ENCODE measurements at places on chromosomes 7 and 10. TPM values are rescaled to one million over a fixed set of nuclear protein-coding genes. Genes with fewer than 3 reads are reported as not detected.

The CLEC5A gene
- not detected for total RNA-seq

The AQP1 gene
- total RNA-seq: 0.48 TPM

The GTF2IRD1 gene
- total RNA-seq: 23.1 TPM

DNA sequence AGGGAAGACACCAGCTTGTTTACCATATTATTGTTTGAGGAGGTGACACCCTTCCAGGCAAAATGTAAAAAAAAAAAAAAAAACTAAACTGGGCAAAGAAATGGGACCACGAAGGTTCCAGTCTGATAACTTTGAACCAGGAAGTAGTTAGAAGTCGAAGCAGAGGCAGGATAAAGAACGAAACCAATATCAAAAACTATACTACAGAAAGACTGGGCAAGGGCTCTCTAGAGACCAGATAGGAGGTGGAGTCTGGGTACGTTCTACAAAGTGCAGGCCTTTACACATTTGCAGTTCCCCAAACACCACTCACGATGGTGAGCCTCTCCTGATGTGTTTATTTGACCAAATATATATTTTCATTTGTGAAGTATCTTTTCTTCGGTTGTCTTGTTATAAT is 125.7 kb upstream of the CDK1 start:
- H3K27me3 ChIP-seq: peaks cover 1% of the 10 kb centered on the region
- no peak for DNase-seq
- peaks cover 5% of the 10 kb centered on the region for H3K4me1 ChIP-seq
- H3K27ac ChIP-seq: no peak overlapping the region

DNA sequence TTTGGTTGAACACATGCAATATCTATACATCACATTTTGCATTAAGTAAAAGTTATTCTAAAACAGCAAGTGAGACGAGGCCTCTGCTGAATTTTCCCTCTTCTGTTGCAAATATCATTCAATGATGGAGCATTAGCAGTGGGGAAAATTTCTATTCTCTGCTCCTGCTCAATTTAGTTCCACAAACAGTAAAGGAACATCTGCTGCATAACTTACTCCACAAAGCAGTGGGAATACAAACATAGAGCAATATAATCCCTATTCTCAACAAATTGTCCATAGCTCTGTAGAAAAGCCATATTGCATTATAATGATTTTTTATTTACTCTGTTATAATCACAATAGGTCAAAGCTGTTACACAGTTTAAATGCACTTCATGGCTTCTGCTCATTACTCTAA is 5.9 kb downstream of the AGR3 start:
- DNase-seq: no peak
- 0 out of 2 replicates have a peak, but pooled peaks cover 9% of the 10 kb centered on the region for H3K36me3 ChIP-seq
- no peak overlapping the region for H3K4me3 ChIP-seq
- H3K27me3 ChIP-seq: no peaks in the 10 kb centered on the region

DNA sequence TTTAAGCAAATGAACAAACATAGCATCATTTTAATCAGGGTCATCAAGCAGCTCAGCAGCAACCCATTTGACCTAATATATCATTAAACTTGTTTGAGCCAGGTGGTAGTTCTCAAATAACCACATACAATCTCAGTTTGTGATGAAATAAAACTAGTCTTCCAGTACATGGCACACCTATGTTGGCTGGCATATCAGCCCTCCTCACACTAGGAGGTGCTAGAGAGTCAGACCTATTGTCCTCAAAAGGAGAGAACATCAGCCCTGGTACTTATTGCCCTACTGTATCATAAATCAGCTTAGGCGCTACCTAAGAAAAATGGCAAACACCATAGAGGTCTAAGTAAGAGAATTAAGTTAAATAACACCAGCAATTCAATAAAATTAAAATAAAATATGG is 81.7 kb downstream of the CABCOCO1 start:
- DNase-seq: no peak
- no peak overlapping the region for H3K4me3 ChIP-seq
- H3K27me3 ChIP-seq: no peaks in the 10 kb centered on the region

DNA sequence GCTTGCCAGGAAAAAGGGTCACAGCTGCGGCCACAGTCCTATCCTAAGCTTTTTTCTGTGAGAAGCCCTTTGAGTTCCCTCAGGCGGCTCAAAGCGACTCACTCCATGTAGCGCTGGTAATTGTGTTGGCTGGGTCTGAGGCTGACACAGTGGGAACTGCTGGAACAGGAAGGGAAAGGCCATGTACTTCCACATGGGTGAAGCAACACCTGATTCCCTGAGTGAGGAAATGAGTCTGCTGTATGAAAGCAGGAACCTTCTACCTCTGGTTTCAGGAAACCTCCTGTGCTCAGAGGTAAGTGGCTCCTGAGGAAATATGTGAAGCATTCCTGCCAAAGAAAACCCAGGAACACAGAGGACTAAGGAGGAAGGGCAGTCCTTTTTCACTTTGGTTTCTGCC is 734.6 kb upstream of the SORCS1 start:
- H3K36me3 ChIP-seq: no peaks in the 10 kb centered on the region
- no peaks in the 10 kb centered on the region for H3K4me1 ChIP-seq
- DNase-seq: no peak
- no peaks in the 10 kb centered on the region for H3K27me3 ChIP-seq
- no peak overlapping the region for H3K4me3 ChIP-seq
- no peak overlapping the region for H3K27ac ChIP-seq

- H3K4me3 ChIP-seq: no peak overlapping the region
- no peaks in the 10 kb centered on the region for H3K27me3 ChIP-seq
- no peaks in the 10 kb centered on the region for H3K4me1 ChIP-seq
- H3K36me3 ChIP-seq: no peaks in the 10 kb centered on the region
Measured at GRCh38 chr7:25926009-25926408, 226.0 kb upstream of the NFE2L3 start.

- DNase-seq: no peak
- H3K27ac ChIP-seq: peak overlapping the region; percentile 88
- H3K4me1 ChIP-seq: peaks cover 73% of the 10 kb centered on the region
- peaks cover 5% of the 10 kb centered on the region for H3K27me3 ChIP-seq
- H3K4me3 ChIP-seq: peak overlapping the region; percentile 97
- peaks cover 16% of the 10 kb centered on the region for H3K36me3 ChIP-seq
Measured at GRCh38 chr10:125154529-125154928, 5.8 kb downstream of the CTBP2 start.

DNA sequence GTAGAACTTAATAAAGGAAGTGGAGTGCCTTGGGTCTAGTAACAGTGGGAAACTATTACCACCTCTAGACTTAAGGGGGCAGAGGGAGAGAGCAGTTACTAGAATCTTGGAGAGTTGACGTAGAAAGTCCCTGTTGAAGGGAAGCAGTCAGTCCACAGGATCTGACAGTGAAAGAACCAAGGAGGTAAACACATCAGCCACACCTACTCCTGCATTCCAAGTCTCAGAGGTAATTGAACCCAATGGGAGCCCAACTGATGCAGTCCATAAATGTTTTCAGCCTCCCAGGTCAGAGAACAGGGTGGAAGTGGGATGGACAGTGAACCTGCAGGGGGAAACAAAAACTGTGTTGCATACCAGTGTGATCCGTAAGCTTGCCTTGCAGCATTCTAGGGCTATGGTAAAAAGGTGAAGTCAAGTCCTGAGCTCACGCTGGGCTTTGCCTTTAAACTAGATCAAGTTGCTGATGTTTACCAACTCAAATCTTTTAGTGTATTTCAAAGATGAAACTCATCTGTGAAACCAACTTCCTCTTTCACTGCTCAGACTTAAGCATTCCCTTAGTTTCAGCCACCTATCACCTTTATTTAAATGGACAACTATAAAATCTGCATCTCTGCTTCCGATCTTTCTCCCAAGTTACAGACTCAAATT is 57.2 kb downstream of the SLC16A12 start:
- H3K4me3 ChIP-seq: no peak overlapping the region
- H3K27me3 ChIP-seq: no peaks in the 10 kb centered on the region
- peak overlapping the region; percentile 25 for H3K27ac ChIP-seq
- DNase-seq: no peak
- H3K36me3 ChIP-seq: no peaks in the 10 kb centered on the region

DNA sequence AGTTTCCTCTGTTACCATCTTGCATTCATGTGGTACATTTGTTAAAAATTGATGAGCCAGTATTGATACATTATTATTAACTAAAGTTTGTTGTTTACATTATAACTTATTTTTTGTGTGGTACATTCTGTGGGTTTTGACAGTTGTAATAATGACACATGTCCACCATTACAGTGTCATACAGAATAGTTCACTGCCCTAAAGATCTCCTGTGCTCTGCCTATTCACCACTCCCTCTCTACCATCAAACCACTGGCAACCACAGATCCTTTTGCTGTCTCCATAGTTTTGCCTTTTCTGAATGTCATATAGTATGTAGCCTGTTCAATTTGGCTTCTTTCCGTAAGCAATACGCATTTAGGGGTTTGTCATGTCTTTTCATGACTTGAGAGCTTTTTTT is 156.9 kb downstream of the PHF14 start:
- peaks cover 37% of the 10 kb centered on the region for H3K4me1 ChIP-seq
- no peak overlapping the region for H3K4me3 ChIP-seq
- H3K27me3 ChIP-seq: no peaks in the 10 kb centered on the region
- H3K27ac ChIP-seq: no peak overlapping the region

DNA sequence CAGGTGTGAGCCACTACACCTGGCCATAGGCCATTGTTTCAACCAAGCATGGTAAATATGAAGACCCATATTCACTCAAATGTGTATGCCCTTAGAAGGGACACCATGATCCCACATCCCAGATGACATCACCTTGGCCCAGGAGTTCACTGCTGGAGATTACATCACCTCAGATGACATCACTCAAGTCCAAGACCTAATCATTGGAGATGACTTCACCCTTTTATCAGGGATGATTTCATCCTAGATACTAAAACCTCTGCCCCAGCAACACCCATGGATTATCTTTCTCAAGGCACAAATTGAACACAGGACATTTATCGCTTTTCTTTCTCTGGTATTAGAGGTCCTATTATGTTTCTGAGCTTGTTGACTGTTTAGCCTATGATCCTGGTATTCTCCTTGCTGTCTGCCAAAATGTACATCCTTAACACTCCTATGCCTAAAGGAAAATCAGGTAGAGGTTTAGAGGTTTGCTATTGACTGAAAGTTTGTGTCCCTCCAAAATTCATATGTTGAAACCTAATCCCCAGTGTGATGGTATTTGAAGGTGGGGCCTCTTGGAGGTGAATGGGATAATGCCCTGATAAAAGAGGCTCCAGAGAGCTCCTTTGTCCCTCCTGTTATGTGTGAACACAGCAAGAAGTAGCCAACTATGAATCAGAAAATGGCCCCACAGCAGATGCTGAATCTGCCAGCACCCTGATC is 9.8 kb upstream of the CYP2C18 start:
- DNase-seq: no peak
- no peaks in the 10 kb centered on the region for H3K4me1 ChIP-seq
- no peaks in the 10 kb centered on the region for H3K27me3 ChIP-seq
- H3K4me3 ChIP-seq: no peak overlapping the region

Data from HFFc6 (cell line).